ENCODE measurements at places on chromosomes 11 and 22.
A peak's percentile ranks its signal among the peaks of the same experiment; 100 is the strongest.

DNA sequence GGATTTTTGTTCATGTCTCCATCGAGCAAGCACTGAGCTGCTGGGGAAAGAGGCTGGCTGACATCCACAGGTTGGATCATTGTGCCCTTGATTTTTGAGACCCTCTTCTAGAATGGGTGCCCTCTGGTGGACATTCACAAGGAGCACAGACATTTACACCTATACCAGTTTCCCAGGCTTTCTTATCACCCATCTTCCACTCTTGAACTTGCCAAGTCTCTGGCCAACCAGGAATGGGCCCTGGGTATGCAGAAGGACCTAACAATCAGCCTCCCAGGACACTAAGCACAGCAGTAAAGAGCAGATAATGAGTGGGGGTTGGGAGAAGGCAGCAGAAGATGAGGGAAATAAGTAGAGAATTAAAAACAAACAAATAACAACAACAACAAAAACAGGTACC lies 5.7 kb upstream of the INTS4 start:
- DNase-seq: peak; percentile 58

DNA sequence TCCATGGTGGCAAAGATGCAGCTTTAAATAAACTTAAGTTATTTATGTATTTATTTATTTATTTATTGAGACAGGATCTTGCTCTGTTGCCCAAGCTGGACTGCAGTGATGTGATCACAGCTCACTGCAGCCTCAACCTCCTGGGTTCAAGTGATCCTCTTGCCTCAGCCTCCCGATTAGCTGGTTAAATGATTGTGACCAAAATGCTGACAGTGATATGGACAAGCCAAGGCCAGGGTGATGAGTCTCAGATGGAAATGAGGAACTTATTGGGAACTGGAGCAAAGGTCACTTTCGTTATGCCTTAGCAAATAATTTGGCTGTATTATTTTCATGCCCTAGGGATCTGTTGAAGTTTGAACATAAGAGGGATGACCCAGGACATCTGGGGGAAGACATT lies 9.3 kb upstream of the LRP5 start:
- DNase-seq: no peak

DNA sequence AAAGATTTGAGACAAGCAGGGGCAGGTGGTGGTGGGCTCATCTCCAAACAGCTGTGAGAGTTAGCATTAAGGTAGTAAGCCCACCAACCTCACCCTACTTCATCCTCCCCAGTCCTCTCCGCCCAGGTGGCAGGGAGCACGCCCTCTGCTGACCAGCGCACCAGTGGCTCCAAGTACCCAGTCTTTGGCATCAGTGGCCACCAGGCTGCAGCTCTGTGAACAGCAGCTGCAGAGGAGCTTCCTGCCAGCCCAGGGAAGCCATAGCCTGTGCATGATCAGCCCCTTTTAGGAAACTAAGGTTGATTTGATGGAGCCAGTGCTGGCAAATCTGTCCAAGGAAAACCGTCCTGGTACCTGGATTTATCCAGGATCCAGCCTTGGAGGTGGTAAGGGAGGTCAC lies 21.7 kb downstream of the CAVIN3 start:
- DNase-seq: no peak

DNA sequence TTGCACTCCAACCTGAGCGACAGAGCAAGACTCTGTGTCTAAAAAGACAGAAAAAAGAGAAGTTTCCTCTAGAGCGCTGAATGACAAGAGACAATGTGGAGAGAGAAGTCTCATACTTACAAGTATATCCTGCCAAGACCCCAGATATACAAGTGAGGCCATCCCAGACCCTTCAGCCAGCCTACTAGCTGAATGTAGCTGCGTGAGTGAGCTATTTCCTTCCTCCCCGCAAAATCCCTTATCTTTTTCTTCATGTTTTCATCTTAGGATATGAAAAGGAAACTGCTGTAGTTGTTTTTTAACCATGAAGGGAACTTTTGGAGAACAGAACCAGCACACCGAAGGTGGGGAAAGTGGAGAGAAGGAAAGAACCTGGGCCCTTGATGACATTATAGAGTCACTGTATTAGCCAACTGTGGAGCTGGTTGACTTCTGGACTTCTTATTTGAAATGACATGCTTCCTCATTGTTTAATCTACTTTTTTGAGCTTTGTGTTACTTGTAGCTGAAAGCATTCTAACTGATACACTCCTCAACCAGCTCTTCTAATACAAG lies 4.4 kb upstream of the DDX17 start:
- no peak for DNase-seq

DNA sequence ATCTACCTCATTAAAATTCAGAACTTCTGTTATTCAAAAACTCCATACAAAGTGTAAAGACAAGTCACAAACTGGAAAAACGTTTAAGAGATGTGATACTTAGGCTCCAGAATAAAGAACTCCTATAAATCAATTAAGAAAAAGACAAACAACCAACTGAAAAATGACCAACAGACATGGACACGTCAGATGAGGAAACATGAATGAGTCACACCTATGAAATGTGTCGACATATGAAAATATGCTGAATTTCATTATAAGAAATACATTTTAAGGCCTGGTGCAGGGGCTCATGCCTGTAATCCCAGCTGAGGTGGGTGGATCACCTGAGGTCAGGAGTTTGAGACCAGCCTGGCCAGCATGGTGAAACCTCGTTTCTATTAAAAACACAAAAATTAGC lies 78.7 kb downstream of the ENTHD1 start:
- no peak for DNase-seq

- DNase-seq: no peak
These were observed 105.4 kb downstream of the MIAT start for GRCh38 chr22:26762503-26763472.

DNA sequence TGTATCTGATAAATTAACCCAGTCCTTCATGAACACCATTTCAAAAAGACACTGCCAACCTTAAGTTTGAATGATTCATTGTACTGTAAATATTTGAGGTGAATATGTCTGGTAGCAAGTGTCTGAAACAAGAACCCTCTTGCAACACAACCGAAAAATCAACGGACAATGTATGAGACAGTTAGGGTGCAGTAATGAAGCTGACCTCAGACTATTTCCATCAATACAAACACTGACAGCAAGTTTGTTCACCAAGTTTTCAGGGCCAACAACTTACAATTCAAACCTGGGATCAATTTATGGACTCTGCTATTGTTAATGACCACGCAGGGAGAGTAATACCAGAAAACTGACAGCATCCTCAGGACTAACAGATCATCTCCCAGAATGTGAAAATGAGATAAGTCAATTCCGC lies 126.3 kb downstream of the CADM1 start:
- DNase-seq: no peak

Data from activated T-cell treated with anti-CD3 and anti-CD28 coated beads, Interleukin-2, amount 50 U/mL, for 48 hours (primary cell).